Cardiac muscle cell (in vitro differentiated cells and primary cell): ENCODE measurements at places on chromosomes 11 and 22. TPM values are rescaled to one million over a fixed set of nuclear protein-coding genes. Genes with fewer than 3 reads are reported as not detected.
A peak's percentile ranks its signal among the peaks of the same experiment; 100 is the strongest.

DNA sequence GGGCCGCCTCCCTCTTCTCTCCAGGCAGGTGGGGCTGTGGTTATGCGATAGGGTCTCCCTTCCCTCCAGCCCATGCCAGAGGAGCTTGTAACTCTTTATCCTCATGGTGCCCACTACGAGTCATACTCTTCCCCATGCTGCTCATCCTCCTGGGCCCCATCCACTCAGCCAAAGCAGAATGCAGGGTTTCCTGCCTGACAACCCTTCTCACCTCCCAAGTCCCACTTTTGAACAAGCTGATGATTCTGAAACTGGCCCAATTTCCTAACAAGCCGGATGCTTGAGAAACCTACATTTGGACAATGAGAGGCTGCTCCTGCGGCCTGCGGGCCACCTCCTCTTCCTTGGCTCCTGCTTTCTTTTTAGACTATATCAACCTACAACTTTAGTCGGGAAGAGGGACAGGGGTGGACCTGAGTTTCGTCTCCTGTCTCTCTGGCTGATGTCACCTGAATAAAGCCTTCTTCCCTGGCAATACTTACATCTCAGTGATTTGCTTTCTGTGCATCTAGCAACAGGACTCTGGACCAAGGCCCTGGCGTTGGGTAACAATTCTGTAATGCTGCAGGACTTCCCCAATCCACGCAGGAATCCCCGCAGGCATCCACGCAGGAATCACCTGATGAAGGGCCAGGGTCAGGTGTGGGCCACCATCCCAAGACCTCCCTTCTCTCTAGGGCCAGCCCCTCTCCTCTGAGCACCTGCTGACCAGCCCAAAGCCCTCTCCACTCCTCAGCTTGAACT is 1.5 kb upstream of the NDUFS8 start:
- peak; percentile 39 for DNase-seq

DNA sequence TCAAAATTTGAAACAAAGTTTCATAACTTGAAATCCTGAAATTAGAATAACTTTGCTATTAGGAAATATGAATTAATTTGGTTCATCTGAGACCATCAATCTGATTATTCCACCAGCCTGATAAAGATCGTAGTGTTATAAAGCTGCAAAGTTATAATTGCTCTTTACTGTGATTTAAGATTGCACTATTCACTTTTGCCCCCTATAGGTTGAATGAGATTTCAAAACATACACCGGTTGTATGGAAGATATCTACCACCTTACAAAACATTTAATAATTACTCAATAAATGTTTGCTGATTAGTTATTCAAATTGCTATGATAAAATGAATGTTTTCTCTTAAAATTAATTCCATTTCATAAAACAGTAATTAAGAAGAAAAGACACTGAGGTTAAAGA is 26.1 kb downstream of the APIP start:
- peak; percentile 28 for DNase-seq

- DNase-seq = peak; percentile 28
Observed at GRCh38 chr11:113147249-113147648, 167.1 kb upstream of the TTC12 start.

DNA sequence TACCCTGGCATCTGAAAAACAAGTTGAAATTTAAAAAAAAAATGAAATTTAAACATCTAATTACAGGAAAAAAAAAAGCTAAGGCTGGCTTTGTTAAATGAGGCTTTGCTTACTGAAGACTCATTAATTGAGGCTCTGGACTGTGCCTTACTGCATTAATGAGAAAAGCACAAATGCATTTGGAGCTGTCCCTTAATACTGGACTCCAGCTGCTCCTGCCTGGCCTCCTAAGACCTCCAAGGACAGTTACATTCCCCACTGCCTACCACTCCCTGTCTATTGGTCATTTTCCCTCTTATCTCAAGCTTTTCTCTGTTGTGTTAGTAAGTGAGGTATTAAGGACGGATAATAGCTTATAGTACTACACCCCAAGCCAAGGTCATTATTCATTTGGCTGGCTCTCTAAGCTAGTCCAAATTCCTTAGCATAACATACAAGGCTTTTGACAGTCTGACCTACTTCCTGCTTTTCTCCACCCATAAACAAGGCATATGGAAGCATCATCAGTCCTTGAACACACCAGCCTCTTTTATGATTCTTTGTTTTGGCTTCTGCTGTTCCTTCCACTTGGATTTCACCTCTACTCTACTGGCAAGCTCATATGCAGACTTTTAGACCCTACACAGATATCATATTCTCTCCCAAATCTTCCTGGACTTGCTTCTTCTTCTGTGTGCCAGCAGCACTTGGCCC is 62.5 kb downstream of the USP35 start:
- DNase-seq = no peak

The MS4A6E gene
- not detected in 2 replicates for total RNA-seq

DNA sequence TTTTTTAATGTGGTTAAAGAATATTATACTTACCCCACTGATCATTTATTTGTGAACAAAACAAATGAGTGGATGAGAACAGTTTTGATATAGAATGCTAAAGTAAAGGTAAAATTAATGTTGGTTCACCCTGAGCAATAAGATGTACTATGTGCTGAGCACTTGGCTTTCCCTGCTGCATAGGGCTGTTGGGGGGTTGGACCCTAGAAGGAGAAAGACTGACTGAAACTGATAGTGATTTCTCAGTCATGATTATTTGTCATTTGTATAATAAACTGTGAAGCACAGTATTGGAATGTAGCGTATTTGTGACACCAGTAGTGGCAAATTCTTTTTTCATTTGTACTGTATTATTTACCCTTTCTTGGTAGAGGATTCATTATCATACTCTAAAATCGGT is 63.3 kb downstream of the PRMT3 start:
- no peak for DNase-seq

The CASP5 gene
- not detected in 2 replicates for total RNA-seq

The RASL10A gene
- total RNA-seq = 3.6 and 4.1 TPM in 2 replicates

GRCh38 chr11:100675115-100675650 is 11.9 kb upstream of the ARHGAP42 start:
- DNase-seq = no peak

- no peak for DNase-seq
Observed at GRCh38 chr22:36029406-36029755, 757 bp upstream of the RBFOX2 start.
